ENCODE measurements at places on chromosomes 3 and 15. TPM values are rescaled to one million over a fixed set of nuclear protein-coding genes. Genes with fewer than 3 reads are reported as not detected.

The EEF1AKMT4 gene
- total RNA-seq = 10.6 TPM

The SMCO1 gene
- not detected for total RNA-seq

The IP6K2 gene
- 68.2 TPM for total RNA-seq

The SPATA12 gene
- not detected for total RNA-seq

The FANCD2OS gene
- not detected for total RNA-seq

Measured in activated T-helper 2 cell treated with anti-CD3 and anti-CD28 coated beads, Interferon-gamma antibody, Interleukin-2, Interleukin-4, amounts not matched to agents 10 μg/mL and 5 μg/mL and 100 μg/mL, durations not matched to agents 14 hours and 24 hours and 36 hours (primary cell).